ENCODE measurements at places on chromosomes 7 and 10.

DNA sequence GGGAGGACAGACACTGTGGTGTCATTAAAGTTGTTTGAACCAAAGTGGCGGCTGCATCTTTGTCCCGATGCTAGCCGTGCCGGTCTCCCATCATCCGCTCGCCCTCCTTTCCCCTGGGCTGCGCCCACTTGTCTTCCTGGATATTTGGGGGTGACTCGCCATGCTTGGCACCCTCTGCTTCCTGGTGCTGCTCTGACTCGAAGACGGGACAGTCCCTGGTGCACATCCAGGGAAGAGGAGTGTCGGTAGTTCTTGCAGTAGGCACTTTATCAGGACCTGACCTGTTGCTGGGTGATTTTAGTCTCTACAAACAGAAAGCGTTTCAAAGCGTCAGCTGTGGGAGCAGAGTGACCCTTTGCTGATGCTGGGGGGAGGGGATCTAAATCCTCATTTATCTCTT, 68.3 kb upstream of the DNAJB6 start:
- no peak for DNase-seq

GRCh38 chr7:33310546-33310945, 181.2 kb downstream of the BBS9 start:
- DNase-seq: no peak

- no peak for DNase-seq
Observed at GRCh38 chr7:28069807-28070206, 110.8 kb downstream of the JAZF1 start.

DNA sequence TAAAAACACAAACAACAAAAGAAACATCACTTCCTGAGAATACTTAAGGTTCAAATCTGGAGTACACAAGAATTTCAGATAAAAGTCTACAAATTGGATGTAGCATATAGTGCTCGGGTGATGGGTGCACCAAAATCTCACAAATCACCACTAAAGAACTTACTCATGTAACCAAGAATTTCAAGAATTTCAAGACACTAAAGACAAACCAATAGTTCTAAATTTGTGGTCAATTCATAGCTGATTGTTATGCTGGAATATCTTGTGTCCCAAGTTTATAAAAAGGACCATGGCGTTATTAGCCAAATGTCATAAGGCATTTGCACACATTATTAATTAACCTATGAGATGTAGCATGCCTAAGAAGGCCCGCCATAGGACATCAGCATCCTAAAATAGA, 1204.1 kb upstream of the AUTS2 start:
- no peak for DNase-seq
